Naive thymus-derived CD8-positive, alpha-beta T cell (primary cell): ENCODE measurements at places on chromosomes 4 and X. TPM values are rescaled to one million over a fixed set of nuclear protein-coding genes. Genes with fewer than 3 reads are reported as not detected.

The CNOT6L gene
- total RNA-seq = 227 TPM

The UGT2B7 gene
- not detected for total RNA-seq

The MAGEB1 gene
- total RNA-seq = not detected

The HDAC8 gene
- total RNA-seq = 18.7 TPM

The CXCL3 gene
- total RNA-seq = not detected

The STATH gene
- total RNA-seq = not detected

The BST1 gene
- 0.42 TPM for total RNA-seq

The C4orf46 gene
- total RNA-seq = 3.3 TPM

The TAB3 gene
- total RNA-seq = 22.6 TPM

The VCX3A gene
- not detected for total RNA-seq

The FDCSP gene
- total RNA-seq = not detected

The TLR10 gene
- 2.0 TPM for total RNA-seq

The CTAG2 gene
- 12.0 TPM for total RNA-seq

The OCIAD1 gene
- total RNA-seq = 125 TPM

The ANXA3 gene
- total RNA-seq = not detected

The IGSF1 gene
- not detected for total RNA-seq

The XKRX gene
- 2.3 TPM for total RNA-seq

The LSM6 gene
- 59.8 TPM for total RNA-seq

The C4orf50 gene
- not detected for total RNA-seq

The PASD1 gene
- total RNA-seq = not detected

The GPR34 gene
- total RNA-seq = 0.33 TPM

The USP51 gene
- 4.6 TPM for total RNA-seq

The RTL5 gene
- 0.30 TPM for total RNA-seq

The RBM47 gene
- total RNA-seq = 0.49 TPM

The PUDP gene
- 8.6 TPM for total RNA-seq

The XAGE3 gene
- not detected for total RNA-seq

The DCAF12L2 gene
- not detected for total RNA-seq

The IQCM gene
- total RNA-seq = not detected

The ZIC3 gene
- not detected for total RNA-seq

The IL13RA2 gene
- not detected for total RNA-seq
